Endothelial cell of umbilical vein (primary cell): ENCODE measurements at places on chromosomes 6 and 20. TPM values are rescaled to one million over a fixed set of nuclear protein-coding genes. Genes with fewer than 3 reads are reported as not detected.

The HTR1E gene
- total RNA-seq: not detected in 2 replicates

The DOK5 gene
- total RNA-seq: 5.7 and 14.2 TPM in 2 replicates

The SNTA1 gene
- total RNA-seq: 5.2 and 6.1 TPM in 2 replicates

- no peaks in the 10 kb centered on the region for H3K27me3 ChIP-seq
- no peak overlapping the region for H3K4me3 ChIP-seq
- peaks cover 48% of the 10 kb centered on the region for H3K4me1 ChIP-seq
- H3K36me3 ChIP-seq: no peaks in the 10 kb centered on the region
- DNase-seq: no peak
Measured at GRCh38 chr6:100347901-100348550, 116.7 kb downstream of the SIM1 start.

DNA sequence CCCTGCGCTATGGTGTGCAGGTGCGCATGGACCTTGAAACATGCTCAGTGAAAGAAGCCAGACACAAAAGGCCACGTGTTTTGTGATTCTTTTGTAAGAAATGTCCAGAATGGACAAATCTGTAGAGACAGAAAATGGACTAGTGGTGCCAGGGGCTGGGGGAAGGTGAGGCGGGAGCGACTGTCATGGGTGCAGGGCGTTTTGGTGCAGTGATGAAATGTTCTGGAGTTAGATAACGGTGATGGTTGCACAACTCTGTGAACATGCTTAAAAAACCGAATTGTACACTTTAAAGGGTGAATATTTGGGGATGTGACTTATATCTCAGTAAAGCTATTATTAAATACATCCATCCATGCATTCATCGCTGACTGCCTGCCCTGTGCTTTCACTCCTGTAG, 31.7 kb upstream of the NTSR1 start:
- peaks cover 2% of the 10 kb centered on the region for H3K27me3 ChIP-seq
- no peaks in the 10 kb centered on the region for H3K4me1 ChIP-seq
- no peak overlapping the region for H3K4me3 ChIP-seq

DNA sequence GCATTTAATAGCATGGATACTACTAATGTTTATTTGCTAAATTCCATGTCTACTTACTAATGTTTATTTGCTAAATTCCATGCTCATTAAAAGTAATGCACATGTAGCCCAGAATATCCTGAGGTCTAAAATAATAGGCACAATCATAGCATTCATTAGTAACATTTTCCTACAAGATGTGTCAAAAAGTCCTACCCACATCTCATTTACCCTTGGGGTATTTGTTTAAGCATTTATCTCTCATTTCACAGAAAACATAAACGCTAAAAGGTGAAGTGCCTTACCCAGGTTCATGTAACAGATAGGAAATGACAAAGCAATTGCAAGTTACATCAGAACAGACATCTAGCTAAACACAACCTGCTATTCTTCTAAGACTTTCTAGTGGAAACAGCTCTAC, 457.1 kb downstream of the HACE1 start:
- H3K4me1 ChIP-seq: no peaks in the 10 kb centered on the region
- no peak overlapping the region for H3K4me3 ChIP-seq
- no peaks in the 10 kb centered on the region for H3K36me3 ChIP-seq
- H3K27me3 ChIP-seq: no peaks in the 10 kb centered on the region

- no peak overlapping the region for H3K4me3 ChIP-seq
- H3K27me3 ChIP-seq: no peaks in the 10 kb centered on the region
- no peaks in the 10 kb centered on the region for H3K36me3 ChIP-seq
- no peak overlapping the region for H3K27ac ChIP-seq
- H3K4me1 ChIP-seq: no peaks in the 10 kb centered on the region
- DNase-seq: peak; percentile 24
Measured at GRCh38 chr20:40849456-40849855, 160.4 kb upstream of the MAFB start.

DNA sequence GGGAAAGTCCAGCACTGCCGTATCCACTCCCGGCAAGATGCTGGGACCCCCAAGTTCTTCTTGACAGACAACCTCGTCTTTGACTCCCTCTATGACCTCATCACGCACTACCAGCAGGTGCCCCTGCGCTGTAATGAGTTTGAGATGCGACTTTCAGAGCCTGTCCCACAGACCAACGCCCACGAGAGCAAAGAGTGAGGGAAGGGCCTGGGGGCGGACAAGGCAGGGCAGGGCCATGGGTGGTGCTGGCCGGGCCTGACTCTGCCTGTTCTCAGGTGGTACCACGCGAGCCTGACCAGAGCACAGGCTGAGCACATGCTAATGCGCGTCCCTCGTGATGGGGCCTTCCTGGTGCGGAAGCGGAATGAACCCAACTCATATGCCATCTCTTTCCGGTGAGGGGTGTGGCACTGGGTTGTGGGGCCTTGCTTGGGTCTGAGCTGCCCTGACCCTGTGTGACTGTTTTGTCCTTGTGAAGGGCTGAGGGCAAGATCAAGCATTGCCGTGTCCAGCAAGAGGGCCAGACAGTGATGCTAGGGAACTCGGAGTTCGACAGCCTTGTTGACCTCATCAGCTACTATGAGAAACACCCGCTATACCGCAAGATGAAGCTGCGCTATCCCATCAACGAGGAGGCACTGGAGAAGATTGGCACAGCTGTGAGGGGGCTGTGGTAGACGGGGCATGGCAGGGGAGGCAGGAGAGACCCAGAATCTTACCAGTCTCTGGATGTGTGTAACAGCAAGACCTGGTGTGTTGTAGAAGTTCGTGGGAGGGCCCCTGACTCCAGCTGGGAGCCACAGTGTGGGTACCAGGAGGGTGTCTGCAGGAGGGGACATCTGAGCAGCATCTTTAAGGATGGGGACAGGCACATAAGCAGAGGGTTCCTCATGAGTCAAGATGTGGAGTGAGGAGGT, 29.1 kb downstream of the PLCG1 start:
- peaks cover 31% of the 10 kb centered on the region for H3K36me3 ChIP-seq
- H3K4me1 ChIP-seq: no peaks in the 10 kb centered on the region
- no peak overlapping the region for H3K27ac ChIP-seq

- H3K27me3 ChIP-seq: no peaks in the 10 kb centered on the region
- DNase-seq: peak; percentile 89
- H3K36me3 ChIP-seq: no peaks in the 10 kb centered on the region
- no peak overlapping the region for H3K4me3 ChIP-seq
Measured at GRCh38 chr6:4599924-4600323, 176.3 kb upstream of the CDYL start.

DNA sequence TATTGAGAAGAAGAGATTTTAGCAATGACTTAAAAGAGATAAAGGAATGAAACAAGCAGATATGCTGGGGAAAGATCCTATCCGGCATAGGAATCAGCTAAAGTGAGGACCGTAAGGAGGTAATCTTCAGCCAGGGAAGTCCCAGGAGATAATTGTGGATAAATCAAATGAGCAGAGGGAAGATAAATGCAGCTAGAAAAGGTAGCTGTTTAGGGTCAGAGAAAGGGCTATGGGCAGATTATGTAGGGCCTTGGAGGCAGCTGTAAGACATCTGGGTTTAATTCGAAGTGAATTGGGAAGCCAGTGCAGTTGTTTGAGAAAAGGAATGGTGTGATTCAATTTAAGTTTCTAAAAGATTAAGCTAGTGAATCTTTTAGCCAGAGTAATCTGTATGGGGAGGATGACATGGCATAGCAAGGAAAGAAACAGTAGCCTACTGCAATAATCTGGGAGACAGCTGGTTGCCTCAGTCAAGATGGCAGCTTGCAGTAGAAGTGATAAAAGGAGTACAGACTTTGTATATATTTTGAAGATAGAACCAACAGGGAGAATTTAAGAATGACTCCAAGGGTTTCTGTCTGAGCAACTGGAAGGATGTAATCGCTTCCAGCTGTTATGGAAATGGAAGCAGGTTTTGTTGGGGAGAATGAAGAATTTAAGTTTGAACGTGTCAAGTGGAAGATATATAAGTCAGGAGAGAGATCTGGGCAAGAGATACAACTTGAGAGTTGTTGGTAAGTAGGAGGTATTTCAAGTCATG, 552.3 kb upstream of the FLRT3 start:
- H3K4me3 ChIP-seq: no peak overlapping the region
- DNase-seq: no peak
- no peaks in the 10 kb centered on the region for H3K27me3 ChIP-seq
- H3K36me3 ChIP-seq: no peaks in the 10 kb centered on the region

DNA sequence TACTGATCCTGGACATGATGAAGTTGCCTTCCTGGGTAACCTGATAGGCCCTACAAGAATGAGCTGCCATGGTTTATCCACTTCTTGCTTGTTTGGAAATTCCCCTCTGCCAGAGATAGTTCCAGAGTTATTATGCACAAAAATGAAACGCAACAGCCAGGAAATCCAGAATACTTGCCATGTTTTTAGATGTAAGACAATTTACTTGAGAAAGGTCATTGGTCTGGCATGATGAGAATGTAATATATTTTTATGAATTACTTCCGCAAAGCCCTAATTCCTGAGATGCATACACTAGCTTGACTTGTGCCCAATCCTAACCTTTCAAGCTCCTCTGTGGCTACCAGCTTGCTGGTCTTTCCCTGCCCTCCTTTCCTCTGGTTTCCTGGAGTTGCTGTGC, 27.9 kb upstream of the NT5E start:
- no peak overlapping the region for H3K4me3 ChIP-seq
- H3K27me3 ChIP-seq: no peaks in the 10 kb centered on the region
- DNase-seq: peak; percentile 29
- H3K36me3 ChIP-seq: no peaks in the 10 kb centered on the region

DNA sequence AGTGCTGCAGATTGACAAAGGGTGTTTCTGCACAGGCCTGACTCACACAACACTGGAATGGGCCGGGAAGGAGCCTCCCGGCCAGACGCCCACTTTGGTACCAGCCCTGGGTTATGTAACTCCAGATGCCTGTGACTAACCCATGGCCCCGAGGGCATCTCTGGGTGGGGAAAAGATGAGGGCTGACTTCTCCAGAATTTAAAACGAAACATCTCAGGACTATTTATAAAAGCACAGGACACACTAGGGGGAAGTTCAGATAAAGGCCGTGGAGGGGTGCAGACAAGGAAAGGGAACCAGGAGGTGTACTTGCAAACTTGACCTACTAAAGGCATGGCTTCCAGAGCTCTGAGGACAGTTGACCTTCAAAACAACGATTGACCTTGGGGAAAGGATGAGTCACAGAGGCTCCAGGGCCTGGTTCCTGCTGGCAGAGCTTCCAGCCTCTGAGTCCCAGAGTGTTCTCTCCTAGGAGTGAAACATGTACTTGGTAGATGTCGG, 196.9 kb downstream of the NFATC2 start:
- no peaks in the 10 kb centered on the region for H3K27me3 ChIP-seq
- DNase-seq: peak; percentile 57
- H3K4me3 ChIP-seq: no peak overlapping the region
- no peaks in the 10 kb centered on the region for H3K36me3 ChIP-seq

DNA sequence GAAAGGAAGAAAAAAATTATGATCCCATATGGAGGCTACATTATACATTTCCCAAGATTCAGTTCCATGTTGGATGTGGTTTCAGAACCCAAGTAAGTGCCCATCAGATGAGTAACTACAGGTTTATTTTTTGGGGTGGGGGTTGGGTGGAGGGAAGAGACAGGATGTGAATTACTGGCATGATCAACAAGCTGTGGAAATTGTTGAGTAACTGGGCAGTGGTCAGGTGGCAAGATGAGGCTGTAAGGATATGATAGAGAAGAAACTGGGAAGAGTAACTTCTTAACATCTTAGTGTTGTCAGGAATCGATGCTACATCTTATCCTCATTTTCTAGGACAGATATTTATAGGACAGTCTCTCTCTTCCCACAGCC, 153.5 kb downstream of the CFAP61 start:
- no peak overlapping the region for H3K27ac ChIP-seq
- H3K4me1 ChIP-seq: no peaks in the 10 kb centered on the region
- no peak for DNase-seq
- no peak overlapping the region for H3K4me3 ChIP-seq
- no peaks in the 10 kb centered on the region for H3K27me3 ChIP-seq
- no peaks in the 10 kb centered on the region for H3K36me3 ChIP-seq

DNA sequence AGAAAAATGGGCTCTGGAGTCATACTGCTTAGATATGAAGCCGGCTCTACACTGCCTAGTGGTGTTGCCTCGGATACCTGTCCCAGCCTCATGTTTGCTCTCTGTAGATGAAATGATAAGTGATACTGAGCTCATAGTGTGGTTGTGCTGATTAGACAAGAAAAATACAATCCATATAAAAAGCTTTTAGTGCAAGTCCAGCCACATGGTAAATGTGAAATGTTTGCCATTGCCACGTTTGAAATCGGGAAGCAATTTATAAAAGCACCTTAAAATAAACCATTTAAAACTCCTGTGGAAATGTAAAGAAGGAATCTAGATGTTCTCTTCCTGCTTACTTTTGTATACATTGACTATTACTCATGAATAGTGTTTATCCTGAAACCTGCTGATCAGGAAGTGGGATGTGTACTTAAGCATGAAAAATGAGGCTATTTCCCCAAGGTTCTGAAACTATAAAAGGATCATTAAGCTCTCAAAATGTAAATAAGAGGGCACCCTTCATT, 13.1 kb upstream of the PBOV1 start:
- peaks cover 15% of the 10 kb centered on the region for H3K4me1 ChIP-seq
- no peaks in the 10 kb centered on the region for H3K27me3 ChIP-seq
- no peaks in the 10 kb centered on the region for H3K36me3 ChIP-seq
- DNase-seq: peak; percentile 56
- H3K4me3 ChIP-seq: no peak overlapping the region

GRCh38 chr6:168949981-168950857, 303.4 kb downstream of the THBS2 start:
- no peaks in the 10 kb centered on the region for H3K4me1 ChIP-seq
- H3K27ac ChIP-seq: no peak overlapping the region
- DNase-seq: no peak

- H3K27ac ChIP-seq: no peak overlapping the region
- DNase-seq: peak; percentile 44
- peaks cover 17% of the 10 kb centered on the region for H3K4me1 ChIP-seq
- no peak overlapping the region for H3K4me3 ChIP-seq
Measured at GRCh38 chr6:157811476-157812173, 11.4 kb upstream of the SNX9 start.

DNA sequence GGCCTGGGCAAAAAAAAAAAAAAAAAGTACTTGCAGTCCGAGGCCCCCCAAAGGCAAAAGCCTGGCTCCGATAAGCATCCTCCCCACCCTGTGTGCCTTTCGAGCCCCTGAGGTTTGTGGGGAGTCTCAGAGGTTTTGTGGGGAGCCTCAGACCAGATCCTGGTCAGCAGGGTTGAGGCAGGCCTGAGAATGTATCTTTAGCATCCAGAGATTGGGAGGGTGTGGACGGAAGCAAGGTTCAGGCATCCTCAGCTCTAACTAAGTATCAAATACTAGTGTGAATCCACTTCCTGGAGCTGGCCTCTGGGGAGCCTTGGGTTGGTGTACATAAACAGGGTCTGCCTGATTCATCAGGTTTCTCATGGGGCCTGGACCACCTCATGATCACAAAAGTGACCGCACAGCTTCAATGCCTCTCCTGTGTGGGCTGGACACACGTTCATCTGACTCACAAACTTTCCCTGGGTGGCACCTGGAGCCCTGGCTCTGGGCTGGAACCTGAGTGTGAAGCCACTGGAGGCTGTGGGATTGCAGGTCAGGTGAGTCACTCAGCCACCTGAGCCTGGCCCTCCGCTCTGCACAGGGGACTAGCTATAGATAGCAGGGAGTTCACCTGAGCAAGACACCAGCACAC, 24.4 kb downstream of the PCMTD2 start:
- no peaks in the 10 kb centered on the region for H3K36me3 ChIP-seq
- DNase-seq: no peak
- H3K27me3 ChIP-seq: no peaks in the 10 kb centered on the region
- H3K4me1 ChIP-seq: no peaks in the 10 kb centered on the region
- no peak overlapping the region for H3K27ac ChIP-seq
